ENCODE measurements at places on chromosomes 3 and 15.

DNA sequence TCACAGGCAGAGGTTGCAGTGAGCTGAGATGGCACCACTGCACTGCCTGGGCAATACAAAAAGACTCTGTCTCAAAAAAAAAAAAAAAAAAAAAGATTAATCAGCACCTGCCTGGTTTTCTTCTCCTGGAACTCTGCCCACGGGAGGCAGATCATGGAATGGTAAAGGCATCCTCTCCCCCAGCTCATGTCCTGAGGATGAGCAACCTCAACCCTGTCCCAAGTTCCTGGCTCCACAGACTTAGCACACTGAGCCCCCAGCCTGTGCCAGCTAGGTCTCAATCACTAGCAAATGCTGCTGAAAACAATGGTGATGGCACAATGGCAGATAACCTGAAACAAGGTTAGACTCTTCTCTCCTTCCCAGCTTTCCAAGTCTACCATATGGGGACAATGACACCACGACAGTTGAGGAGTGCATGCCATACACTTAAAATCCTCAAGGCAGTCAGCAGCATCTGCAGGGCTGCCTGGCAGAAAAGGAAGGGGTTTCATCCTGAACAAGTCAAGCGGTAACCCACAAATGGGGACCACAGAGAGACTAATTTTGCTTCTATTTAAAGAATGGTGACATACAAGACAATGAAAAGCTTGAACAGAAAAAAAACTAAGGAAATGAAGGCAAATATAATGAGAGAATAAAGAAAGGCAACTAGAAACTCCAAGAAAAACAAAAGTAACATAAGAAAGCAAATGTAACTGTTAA, 4.8 kb downstream of the CLN6 start:
- no peak for DNase-seq

- DNase-seq, result peak; percentile 14
Measured at GRCh38 chr3:49901366-49902339, 2.0 kb downstream of the MST1R start.

DNA sequence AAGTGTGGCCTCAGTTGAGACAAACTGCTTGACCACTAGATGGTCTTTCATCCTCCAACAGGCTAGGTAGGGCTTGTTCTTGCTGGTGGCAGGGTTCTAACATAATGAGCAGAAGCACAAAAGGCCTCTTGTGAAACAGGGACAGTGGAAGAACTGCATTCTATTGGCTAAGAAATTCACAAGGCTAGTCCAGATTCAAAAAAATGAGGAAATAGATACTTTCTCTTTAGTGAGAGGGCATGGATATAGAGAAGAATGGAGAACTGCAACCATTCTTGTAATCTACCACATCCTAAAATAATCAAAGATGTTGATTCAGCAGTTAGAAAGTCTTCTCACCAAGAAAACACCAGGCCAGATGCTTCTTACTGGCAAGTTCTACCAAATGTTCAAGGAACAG, 143.7 kb upstream of the LRIG1 start:
- DNase-seq, result no peak

GRCh38 chr15:80977627-80978036, 12.0 kb downstream of the MESD start:
- no peak for DNase-seq

DNA sequence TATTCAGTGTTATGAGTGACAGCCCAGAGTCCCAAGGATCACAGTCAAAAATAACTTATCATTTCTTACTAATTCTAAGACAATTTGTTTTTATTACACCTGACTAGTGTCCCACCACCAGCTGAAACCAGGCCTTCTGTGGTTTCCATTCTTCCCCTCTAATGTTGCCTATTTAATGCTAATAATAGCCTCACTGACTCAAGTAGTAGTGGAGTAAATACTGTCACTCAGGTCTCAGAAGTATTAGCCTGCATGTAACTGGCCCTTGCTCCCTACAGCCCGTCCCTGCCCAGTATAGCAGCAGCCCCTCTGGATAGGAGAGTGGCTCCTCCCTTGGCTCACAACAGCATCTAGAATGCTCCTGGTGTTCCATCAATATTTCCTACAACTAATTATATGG, 665.5 kb downstream of the NTRK3 start:
- DNase-seq, result peak; percentile 15

- DNase-seq, result peak; percentile 30
Measured at GRCh38 chr15:98943051-98943508, 64.5 kb downstream of the PGPEP1L start.

- DNase-seq, result peak; percentile 70
Measured at GRCh38 chr3:184299488-184300377, 692 bp downstream of the PSMD2 start.

- DNase-seq, result no peak
Measured at GRCh38 chr3:100489118-100489517, 3.3 kb upstream of the TMEM45A start.

- DNase-seq, result peak; percentile 12
Measured at GRCh38 chr3:155737844-155738460, 6.9 kb downstream of the PLCH1 start.

- no peak for DNase-seq
Measured at GRCh38 chr15:78087951-78088772, 4.2 kb upstream of the SH2D7 start.

DNA sequence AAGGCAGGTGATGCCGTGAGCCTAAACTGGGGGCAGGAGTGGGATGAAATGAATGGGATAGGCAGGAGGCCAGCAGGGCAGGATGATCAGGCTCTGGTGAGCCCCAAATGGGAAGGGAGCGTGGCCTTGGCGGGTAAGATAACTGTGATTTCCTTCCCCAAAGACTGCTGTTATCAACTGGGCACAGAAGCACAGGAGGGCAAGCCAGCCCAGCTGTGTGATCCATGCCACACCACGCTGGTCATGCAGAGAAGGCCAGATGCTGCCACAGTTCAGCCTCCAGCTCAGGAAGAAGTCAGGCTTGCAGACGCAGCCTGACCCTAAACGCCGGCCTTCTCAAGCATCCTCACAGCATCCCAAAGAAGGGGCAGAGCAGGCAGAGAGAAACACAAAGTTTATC, 52.1 kb upstream of the GNB5 start:
- DNase-seq, result no peak

- peak; percentile 14 for DNase-seq
Measured at GRCh38 chr3:17032407-17033034, 147.8 kb downstream of the PLCL2 start.

- DNase-seq, result no peak
Measured at GRCh38 chr3:79217096-79217495, 550.7 kb downstream of the ROBO1 start.

GRCh38 chr3:32484436-32484835, 18.2 kb downstream of the CMTM6 start:
- DNase-seq, result no peak

DNA sequence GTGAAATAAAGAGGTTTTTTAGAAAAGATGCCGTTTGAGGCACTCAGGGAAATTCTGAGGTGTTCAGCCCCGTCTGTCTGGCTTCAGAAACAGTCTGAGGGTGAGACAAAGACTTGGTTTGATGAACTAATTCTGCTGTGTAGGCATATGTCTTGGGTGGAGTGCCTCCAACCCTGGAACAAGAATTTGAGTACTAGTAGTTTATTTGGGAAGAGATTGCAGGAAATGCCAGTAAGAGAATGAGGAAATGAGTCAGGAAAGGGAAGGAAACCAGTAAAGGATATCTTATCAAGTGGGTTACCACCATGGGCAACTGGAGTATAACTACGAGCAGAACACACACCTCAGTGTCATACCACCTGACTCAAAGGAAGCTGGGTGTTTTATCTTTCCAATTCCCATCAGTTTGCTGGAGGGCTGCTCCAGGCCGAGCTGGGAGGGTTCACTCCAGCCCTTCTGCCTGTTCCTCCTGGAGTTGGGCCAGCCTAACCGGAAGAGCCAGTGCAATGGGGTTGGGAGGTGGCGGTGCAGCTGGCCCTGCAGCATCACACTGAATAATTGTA, 75.3 kb downstream of the TGFBR2 start:
- DNase-seq, result peak; percentile 34

- DNase-seq, result no peak
Measured at GRCh38 chr3:15272426-15273196, 59.8 kb downstream of the SH3BP5 start.

GRCh38 chr3:161355508-161355907, 15.8 kb downstream of the SPTSSB start:
- DNase-seq, result no peak

DNA sequence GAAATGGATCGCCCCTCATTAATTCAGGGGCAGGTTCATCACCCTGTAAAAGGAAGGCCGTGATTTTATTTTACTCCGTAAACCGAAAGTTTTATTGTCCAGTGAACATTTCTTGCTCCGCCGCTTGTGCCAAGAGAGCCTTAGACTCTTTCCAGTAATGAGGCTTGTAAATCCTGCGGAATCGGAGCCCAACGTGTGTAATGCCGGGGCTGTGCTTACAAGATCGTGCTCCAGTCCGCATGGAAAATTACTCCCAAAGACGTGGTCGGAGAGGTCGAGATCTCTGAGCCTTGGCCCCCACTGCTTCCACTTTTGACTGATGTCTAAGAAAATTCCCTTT, 649 bp upstream of the PLOD2 start:
- peak; percentile 82 for DNase-seq

GRCh38 chr3:160286231-160286630, 61.0 kb downstream of the C3orf80 start:
- no peak for DNase-seq

- DNase-seq, result peak; percentile 83
Measured at GRCh38 chr3:150215616-150216015, 192.5 kb upstream of the TSC22D2 start.

DNA sequence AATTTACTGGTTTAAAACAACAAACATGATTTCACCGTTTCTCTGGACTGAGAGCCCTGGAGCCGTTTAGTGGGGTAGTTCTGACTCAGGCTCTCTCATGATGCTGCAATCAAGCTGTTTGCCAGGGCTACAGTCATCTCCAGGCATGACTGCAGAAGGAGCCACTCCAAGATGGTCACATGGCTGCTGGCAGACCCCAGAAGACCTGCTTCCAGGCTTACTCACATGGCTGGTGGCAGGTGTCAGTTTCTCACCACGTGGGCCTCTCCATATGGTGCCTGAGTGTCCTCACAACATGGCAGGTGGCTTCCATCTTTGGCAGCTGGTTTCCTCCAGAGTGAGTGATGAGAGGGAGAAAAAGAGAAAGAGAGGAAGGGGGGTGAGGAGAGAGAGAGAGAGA, 378.3 kb upstream of the RGMA start:
- peak; percentile 0 for DNase-seq

DNA sequence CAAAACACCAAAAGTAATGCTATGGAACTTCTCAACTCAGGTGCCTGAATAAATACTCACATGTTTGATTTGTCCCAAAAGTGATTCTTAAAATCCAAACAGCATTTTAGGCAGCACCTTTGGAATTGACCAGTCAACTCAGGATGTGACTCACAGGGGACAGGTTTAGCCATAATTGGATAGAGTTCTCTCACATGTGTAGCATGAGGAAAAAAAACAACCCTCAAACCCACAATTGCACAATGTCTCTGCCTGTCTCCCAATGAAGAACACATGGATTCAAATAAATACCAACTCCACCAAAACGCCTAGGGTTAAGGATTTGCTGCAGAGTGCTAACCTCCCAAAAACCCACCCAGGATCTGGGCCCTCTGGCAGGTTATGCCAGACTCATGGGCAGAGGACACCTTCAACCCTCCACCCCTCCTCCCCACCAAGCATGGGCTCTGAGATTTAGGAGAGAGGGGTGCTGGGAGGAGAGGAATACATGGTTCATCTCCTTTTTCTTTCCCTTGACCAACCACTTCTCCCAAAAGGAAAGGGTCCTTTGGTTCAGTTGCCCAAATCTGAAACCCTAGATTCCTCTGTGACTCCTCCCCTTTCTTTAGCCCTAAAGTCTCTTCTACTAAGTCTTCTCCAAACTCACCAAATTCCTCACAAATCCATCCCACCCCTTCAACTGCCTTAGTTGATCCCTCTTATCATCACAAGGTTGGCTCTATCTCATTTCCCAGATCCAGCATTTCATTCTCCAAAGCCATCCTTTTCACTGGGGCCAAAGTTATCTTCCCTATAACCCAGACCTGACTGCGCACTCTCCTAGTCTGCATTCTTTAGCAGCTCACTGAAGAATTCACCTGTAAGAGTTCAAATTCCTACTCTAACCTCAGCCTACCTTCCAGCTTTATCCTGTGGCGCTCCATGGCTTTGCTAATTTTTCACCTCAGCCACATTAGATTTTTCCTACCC, 7.7 kb downstream of the RYK start:
- DNase-seq, result peak; percentile 94

DNA sequence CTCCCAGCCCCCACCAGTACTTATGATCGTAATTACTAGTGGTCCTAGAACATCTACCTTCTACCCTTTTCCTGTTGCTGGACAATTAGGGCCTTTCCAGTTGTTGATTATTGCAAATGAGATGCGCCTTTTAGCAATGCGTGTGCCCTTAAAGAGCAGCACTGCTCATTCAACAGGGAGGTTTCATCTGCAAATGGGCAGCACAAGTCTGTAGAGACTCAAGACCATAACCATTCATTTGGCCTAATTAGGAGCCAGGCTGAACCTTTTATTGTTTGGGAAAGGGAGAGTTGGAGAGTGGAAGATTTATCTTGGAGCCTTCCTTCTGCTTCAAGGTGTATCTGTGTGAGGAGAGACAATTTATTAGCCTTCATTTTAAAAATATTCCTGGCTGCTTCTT, 42.3 kb downstream of the BOC start:
- DNase-seq, result no peak

GRCh38 chr15:101052681-101053121, 133.5 kb downstream of the LRRK1 start:
- DNase-seq, result no peak

DNA sequence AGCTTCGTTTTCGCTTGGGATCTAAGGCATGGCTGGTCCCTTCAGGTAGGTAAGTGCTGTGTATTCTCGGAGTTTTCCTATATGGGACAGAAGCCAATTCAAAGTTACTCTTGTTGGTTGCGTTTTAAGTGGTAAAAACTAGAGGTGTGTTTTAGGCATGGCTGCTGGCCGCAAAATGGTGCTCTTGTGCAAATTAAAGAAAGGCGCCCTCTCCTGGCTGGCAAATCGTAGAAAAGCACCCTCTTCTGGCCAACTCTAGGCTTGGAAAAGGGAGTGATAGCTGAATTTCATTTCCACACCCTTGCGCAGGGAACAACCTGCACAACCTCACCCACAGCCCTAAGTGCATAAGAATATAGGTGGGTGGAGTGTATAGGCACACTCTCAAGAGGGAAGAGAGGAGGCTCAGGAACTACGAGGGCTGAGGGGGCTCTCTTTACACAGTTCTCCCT, 23.5 kb downstream of the DRD3 start:
- DNase-seq, result peak; percentile 41

DNA sequence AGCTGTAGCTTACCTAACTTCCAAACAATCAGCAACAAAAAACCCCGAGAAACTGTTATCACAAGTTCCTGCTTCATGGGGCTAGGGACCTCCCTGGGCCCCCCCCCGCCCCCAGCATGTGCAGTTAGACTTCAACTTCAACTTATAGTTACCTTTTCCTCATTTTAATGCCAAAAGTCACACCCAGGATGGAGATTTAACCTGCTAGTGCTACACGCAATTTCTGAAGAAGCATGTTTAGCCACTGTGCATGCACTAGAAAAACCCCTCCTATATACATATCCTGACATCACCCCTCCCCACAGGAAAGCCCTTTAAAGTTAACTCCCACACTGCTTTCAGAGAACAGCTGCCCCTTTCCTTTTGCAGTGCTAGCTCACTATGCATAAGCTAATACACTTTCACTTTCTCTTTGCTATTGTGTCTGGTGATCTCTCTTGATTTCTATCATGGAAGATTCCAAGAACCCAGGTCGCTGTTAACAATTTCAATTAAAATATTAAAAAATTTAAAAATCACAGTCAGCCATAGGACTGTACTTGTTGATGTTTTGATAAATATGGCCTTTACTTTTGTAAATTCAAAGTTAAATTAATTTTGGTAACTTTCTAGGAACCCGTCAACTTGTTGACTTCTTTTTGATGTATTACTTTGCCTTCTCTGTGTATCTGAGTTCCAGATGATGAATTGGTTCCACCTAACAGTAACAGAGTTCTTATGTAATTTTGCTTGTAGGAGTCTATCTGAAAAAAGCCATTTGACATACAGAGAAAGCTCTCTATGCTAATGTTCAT, 75.2 kb upstream of the ACAD9 start:
- DNase-seq, result peak; percentile 36

Measured in M059J (cell line).